DMS 273 treated with DMSO at 0.1 percent for 48 hours (cell line): ENCODE measurements at places on chromosomes 6 and 20.
A peak's percentile ranks its signal among the peaks of the same experiment; 100 is the strongest.

DNA sequence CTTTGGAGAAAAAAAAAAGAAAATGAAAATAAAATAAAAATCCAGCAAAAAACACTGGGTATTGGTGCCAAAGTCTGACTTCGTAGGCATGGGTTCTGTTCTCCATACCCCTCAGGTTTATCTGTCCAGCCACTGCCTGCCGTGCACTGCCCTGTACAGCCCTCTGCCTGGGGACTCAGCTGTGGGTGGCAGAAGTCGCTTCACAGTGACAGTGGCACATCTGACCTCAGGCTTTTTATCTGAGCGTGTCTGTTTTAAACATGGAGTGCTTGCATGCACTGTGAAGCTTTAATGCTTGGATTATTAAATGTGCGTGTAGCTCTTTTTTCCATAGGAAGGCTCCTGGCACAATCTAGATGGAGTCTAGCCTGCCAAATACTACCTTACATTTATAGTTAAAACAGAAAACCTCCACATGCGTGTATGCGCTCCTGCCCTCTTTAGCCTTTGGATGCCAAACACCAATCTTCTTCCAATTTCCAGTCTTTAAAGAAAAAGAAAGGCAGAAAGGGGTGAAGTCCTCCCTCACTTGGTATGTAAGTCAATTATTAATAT is 375.5 kb downstream of the UTRN start:
- no peak for DNase-seq

- no peak for DNase-seq
Observed at GRCh38 chr6:25956226-25956625, 6.4 kb upstream of the TRIM38 start.

- no peak for DNase-seq
Observed at GRCh38 chr6:21423106-21423854, 170.3 kb upstream of the SOX4 start.

- no peak for DNase-seq
Observed at GRCh38 chr6:107695061-107695720, 128.9 kb downstream of the SCML4 start.

- DNase-seq: no peak
Observed at GRCh38 chr6:142839686-142840040, 105.3 kb downstream of the HIVEP2 start.

DNA sequence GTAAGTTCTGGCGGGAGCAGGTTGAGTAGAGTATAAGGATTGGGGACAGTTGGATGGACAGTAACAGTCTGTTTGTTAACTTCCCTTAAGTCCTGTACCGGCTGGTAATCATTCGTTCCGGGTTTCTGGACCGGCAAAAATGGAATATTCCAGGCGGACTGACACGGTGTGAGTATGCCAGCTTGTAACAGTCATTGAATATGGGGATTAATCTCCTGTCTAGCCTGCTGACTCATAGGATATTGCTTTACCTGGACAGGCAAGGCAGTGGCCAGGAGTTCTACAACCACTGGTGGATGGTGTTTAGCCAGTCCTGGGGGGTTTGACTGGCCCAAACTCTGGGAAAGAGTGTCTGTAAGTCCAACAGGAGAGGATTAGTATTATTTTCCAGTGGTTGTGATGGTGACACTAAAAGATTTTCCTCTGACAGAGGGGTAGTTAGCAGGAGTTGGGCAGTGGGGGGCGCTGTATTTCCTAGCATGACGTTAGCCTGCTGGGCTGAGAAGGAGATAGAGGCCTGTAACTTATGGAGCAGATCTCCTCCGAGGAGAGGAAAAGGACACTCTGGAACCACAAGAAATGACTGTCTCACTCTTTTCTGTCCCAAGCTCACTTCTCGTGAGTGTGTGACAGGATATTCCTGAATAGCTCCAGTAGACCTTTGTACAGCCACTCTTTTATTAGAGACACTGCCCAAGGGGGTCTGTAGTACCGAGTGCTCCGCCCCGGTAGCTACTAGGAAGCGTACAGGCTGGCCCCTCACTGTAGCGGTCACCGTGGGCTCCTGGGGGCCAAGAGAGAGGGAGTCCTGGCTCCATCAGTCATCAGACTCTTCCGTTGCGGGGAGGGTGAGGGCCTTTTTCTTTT is 152.2 kb downstream of the TRIM27 start:
- DNase-seq: no peak

- DNase-seq: peak; percentile 92
Observed at GRCh38 chr6:113995634-113996033, 24.7 kb upstream of the HDAC2 start.

DNA sequence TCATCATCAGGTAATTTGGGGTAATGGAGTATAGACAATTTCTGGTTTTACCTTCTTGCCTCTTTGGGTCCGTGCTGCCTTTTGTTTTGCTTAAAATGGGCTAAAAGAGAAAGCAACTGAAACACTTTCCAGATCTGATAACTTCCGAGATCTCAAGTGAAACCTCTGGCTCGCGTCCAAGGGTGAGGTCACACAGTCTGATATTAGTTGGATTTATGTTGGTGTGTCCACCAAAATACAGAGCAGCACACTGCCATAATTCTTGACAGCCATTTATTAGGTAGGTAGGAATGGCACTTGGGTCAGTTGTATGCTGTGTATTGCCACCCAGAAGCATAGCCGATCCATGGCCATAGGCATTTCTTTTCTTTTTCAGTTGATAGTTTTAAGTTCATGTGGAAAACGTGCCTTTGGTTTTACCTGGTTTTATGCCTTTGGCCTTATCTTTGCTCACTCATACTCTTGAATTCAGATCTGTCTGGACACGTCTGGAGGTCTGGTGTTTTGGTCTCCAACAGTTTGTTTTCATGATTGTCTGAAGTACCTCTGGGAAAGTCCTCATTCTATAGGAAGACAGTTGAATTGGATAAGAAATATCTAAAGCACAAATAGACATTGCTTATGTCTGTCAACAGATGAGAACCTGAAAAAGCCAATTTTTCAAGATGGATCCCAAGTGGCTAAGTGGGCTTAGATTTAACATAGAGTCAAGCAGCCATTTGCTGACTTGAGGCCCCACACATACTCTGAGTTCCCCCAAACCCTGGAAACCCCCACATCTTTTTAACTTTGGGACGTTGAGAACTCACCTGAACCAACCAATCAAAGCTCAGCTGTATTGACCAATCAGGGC is 320.8 kb downstream of the SOX4 start:
- DNase-seq: no peak

DNA sequence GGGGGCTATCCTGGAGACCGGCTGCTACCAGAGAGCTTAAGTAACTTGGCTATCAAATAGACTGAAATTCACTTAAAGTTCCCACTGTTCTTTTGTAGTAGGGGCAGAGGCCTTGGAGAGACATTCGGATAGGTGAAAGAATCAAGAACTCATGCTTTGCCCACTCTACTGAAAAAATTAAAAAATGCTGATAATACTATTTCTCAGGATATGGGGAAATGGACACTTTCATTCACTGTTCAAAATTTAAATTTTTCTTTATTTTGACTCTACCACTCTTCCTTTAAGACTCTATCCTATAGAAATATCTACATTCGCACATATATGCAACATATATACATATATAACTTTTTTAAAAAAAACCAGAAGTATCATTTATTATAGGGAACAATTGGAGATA is 117.8 kb upstream of the CHD6 start:
- no peak for DNase-seq

GRCh38 chr20:21096321-21097043 is 9.7 kb downstream of the LINC00237 start:
- DNase-seq: no peak

GRCh38 chr6:14772188-14772587 is 473.7 kb upstream of the JARID2 start:
- no peak for DNase-seq

DNA sequence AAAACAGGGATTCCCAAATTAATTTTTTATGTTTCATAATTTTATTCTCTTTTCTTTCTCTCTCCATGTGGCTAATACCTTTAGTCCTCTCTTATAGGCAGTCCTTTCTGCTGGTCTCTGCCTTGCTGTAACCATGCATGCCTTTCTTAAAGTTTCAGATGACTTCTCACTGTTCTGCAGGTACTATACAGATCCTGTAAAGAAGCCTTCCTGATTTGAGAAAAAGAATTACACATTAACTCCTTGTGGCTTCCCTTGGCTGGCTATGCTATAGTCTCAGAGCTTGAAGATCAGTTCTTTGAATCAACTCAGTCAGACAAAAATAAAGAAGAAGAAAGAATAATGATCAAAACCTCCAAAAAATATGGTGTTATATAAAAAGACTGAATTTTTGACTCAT is 7.3 kb upstream of the GPR63 start:
- DNase-seq: no peak

GRCh38 chr20:62808211-62808865 is 3.7 kb downstream of the OGFR start:
- peak; percentile 16 for DNase-seq

GRCh38 chr20:49411221-49411925 is 71.1 kb downstream of the KCNB1 start:
- no peak for DNase-seq

DNA sequence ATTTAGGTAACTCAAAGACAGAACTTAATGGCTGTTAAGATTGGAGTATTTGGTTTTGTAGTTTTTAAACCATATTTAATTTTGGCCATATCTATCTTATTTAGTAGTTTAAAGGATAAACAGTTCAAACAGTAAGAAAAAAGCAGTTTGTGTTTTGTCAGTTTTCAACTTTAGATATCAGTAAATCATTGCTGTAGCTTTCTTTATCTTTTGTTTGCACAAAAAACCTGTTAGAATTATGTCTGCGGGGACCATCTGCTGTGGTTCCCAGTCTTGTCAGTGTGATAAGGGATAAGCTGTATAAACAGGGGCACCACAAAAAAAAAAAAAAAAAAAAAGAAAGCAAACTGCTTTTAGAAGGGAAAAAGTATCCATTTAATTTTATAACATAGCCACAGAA is 40.9 kb downstream of the CDKAL1 start:
- DNase-seq: peak; percentile 55

DNA sequence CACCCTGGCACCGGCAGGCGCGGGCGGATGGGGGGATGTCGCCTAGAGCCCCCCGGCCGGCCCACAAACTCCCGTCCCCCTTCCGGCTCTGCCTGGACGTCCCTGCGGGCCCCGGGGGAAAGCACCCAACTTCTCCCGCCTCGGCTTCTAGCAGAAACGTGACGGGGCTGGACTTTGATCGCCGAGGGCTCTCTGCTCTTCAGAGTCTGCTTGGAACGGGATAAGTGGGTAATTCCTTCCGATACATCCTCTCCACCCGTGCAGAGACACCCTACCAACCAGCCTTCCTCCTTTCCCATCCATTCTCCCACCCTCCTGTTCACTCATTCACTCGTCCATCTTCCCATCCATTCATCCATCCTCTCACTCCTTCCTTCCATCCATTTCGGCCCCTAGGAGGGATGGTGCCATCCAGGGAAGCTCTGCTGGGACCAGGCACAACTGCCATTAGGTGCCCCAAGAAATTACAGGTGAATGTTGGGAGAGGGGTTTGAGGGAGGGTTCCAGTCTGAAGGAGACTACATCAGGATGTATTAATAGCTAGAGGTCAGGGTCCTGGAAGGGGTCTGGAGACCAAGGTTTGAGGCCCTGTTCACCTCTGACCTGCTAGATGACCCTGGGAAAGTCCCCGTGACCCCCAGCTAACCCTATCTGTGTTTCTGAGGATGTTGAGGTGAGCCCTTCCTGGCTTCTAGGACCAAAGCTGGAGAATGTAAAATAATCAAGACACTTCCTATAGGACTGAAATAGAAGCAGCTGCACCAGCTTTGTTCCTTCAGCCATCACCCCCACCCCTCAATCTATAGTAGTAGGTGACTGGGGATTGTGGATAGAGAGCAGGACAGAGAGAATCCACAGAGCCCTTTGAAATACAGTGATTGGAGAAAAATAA is 538 bp downstream of the TTLL9 start:
- DNase-seq: no peak

- DNase-seq: peak; percentile 10
Observed at GRCh38 chr6:52407467-52407866, 12.7 kb upstream of the EFHC1 start.

DNA sequence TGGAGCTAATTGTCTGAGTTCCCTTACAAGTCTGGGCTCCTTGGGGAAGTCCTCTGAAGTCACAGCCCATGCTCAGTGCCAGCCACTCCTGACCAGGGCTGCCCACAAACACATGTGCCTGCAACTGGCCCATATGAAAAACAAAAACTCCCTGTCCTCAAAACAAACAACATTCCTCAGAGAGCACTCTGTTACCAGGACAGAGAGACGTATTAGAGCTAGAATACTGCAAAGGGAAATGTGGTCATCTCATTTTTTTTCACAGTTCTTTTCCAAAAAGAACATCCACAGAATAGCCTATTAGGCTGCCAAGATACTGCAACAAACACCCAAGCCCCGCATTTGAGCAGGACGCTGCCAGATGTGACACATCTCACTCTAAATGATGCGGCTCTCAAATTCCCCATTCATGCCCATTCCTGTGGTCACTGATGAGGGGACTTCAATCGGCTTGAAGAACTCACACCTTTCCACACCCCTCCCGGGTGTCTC is 71.1 kb downstream of the SLC22A23 start:
- no peak for DNase-seq

- no peak for DNase-seq
Observed at GRCh38 chr20:63183422-63184146, 32.3 kb downstream of the YTHDF1 start.

- DNase-seq: peak; percentile 48
Observed at GRCh38 chr6:132962936-132963868, 148.8 kb downstream of the RPS12 start.

GRCh38 chr20:8447262-8448120 is 315.4 kb downstream of the PLCB1 start:
- no peak for DNase-seq

DNA sequence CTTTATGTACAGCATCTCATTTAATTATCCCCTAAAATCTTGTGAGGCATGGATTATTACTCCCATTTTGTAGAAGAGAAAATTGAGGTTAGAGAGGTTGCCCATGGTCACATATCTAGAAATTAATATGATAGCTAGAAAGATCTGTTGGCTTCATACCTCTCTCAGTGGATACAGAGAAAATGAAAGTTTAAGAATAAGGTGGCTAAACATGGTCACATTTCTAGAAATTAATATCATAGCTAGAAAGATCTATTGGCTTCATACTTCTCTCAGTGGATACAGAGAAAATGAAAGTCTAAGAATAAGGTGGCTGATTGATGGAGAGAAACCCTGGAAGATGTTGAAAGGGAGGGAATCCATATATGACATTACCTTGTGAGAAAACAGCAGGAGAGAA is 260.7 kb upstream of the MAN1A1 start:
- no peak for DNase-seq

DNA sequence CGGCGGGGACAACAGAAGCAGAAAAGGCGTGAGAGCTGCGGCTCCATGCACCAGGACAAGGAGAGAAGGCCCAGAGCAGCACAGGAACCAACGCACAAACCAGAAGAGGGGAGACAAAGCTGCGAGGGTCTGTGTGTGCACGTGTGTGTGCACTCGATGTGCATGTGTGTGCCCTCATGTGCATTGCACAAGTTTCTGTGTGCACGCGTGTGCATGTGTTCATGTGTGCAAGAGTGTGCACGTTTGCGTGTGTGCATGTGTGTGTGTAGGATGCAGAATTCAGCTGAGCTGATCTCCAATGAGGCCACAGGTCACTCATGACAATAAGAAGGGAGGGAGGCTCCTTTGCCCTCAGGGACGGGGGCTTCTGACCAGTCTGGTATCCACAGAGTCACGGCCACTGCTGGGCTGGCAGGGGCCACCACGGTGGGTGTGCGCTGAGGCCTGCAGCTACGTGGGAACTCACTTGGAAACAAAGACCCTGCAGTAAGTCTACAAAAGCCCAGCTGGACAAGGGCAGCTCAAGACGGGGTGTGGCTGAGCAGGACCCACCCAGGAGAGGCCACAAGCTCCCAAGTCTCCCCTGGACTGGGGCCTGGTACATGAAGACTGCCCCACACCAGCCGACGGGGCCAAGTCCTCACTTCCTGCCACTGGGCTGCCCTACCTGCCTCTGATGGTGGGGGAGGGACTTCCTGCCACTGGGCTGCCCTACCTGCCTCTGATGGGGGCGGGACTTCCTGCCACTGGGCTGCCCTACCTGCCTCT is 48.1 kb upstream of the CHRNA4 start:
- no peak for DNase-seq
